NCI-H2081 (cell line): ENCODE measurements at places on chromosomes 1 and 21.

DNA sequence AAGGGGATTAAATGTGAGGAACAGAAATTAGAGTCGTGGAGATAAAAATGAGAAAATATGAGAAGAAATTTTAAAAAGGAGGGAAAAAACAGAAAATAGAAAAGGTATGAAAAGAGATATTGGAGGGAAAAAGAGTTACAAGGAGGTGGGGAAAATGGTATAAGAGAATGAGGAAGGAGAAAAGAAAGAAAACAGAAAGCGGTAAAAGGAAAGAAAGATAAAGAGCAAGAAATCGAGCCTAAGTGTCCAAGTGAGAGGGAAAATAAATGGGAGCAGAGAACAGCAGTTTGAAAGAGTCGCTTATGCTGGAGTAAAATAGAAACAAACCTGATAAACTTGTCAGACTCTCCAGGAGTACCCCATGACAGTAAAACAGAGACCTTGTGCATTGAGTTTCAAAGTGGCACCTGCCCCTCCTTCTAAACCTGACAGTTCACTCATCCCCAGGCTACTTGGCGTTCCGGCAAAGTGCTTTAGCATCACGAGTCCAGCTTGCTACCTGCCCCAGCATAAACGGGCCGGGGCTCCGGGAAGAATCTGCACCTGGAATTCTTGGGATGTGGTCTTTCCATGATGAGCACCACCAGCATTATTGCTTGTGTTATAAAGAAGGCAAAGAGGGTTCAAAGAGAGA lies 585 bp downstream of the NEGR1 start:
- peak; percentile 58 for DNase-seq

DNA sequence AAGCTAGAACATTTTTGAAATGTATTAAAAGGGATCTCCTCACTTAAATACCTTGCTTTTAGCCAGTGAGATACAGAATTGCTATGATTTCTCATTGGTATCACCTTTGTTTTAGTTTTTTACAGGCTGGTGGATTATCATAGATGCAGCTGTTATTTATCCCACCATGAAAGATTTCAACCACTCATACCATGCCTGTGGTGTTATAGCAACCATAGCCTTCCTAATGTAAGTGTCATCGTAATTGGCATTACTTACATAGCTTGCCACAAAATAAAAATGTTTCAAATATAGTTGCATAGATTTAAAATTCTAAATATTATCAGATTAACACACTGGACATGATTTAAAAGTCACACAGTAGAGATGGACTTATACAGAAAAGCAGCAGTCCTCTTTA lies 4.7 kb downstream of the TMEM50A start:
- DNase-seq: no peak

DNA sequence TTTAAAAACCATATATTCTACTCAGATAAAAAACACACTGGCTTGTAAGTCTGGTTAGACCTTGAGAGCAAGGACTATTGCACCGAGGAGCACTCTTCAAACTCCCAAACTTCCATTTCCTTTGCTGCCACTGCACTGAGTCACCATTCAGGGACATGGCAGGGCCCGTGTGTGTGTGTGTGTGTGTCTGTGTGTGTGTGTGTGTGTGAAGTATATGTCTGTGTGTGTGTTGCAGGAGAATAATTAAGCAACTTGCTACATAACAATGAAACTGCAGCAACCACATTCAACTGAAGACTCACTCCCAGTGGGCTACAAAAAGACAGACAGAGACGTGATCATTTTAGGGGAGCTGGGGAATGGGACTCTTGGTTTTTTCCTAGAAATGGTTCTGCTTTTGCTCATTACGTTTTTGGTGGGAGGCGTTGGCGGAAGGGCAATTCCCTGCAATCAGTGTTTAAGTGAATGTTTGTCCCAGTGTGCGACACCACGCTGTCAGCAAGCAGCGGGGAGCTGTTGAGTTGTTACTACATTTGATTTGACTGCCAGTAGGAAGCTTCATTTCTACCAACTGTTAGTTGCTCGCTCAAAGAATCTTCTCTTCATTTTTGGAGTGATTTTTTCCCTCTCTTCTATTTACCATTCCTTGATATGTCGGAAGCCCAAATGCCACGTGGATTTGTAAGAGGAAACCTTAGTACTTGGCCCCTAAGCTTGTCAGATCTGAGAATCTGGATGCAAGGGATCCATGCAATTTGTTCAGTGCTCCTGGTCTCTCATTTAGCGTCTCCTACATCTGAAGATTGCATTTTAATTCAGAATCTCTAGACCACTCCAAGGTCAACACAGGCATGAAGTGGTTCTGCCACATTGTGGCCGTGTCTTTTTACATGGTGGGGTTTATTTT lies 36.1 kb downstream of the ESRRG start:
- peak; percentile 71 for DNase-seq

- no peak for DNase-seq
Measured at GRCh38 chr1:45879885-45880598, 76.6 kb downstream of the MAST2 start.

GRCh38 chr1:34928699-34929496 lies 552 bp downstream of the DLGAP3 start:
- no peak for DNase-seq

GRCh38 chr1:101728029-101728428 lies 268.7 kb downstream of the OLFM3 start:
- DNase-seq: no peak

GRCh38 chr1:94935034-94935433 lies 8.1 kb upstream of the CNN3 start:
- no peak for DNase-seq

GRCh38 chr21:44947111-44947929 lies 7.5 kb downstream of the SLX9 start:
- no peak for DNase-seq
